Breast epithelium (tissue), 4 donors: ENCODE measurements at places on chromosomes 5 and 9. TPM values are rescaled to one million over a fixed set of nuclear protein-coding genes. Genes with fewer than 3 reads are reported as not detected.

GRCh38 chr5:68240202-68240601 lies 24.6 kb downstream of the PIK3R1 start:
- no peaks in the 10 kb centered on the region for H3K27me3 ChIP-seq
- no peaks in the 10 kb centered on the region for H3K36me3 ChIP-seq
- peak overlapping the region; percentile 63 for H3K27ac ChIP-seq

Gene PKD2L2
- total RNA-seq, result not detected

GRCh38 chr9:107707915-107708441 lies 218.4 kb upstream of the KLF4 start:
- H3K27me3 ChIP-seq, result no peaks in the 10 kb centered on the region
- no peak overlapping the region for H3K4me3 ChIP-seq
- H3K36me3 ChIP-seq, result no peaks in the 10 kb centered on the region
- no peak overlapping the region for H3K27ac ChIP-seq

DNA sequence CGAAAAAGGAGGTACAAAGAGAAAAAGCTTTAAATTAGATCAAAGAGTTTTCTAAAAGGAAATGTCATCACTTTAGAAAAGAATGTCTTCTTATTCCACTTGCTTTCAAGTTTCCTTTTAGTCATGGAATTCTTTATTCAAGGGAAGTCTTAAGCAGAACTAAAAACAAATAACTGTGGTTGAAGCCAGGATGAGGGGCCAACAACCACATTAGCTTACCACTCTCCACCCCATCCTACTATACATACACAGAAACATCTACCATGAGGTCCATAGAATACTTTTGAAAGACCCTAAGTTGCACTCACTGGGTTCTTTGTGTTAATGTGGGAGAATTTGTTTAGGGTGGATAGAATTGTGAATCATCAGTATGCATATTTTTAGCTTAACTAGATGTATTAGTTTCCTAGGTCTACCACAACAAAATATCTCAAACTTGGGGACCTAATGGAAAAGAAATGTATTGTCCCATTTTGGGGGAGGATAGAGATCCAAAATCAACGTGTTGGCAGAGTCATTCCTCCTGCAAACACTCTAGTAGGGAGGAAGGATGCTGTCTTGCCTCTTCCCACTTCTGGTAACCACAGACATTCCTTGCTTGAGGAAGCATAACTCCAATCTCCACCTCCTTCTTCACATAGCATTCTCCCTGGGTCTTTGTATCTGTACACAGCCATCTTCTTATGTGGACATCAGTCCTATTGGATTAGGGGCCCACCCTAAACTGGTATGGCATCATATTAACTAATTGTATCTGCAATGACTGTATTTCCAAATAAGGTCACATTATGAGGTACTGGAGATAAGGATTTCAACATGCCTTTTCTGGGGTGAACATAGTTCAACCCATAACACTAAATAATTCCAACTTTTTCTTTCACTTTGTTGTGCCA lies 239.4 kb downstream of the LURAP1L start:
- no peak for DNase-seq
- no peaks in the 10 kb centered on the region for H3K4me1 ChIP-seq
- H3K4me3 ChIP-seq, result no peak overlapping the region
- H3K27ac ChIP-seq, result no peak overlapping the region

DNA sequence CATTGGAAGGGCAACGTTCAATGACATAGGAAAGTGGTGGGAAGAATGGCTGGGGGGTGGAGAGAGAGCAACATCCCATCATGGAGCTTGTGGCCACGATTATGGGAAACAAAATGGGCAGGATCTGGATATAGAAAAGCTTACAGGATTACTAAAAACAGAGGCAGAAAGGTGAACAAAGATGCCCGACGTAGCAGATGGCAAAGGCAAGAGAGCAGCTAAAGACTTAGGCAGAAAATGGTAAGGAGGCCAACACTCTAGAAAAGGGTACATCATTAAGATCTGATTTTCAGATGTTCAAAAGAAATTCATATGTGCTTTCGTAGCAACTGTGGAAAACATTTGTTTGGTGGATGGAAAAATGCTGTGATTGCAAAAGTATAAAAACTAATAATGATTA lies 102.5 kb downstream of the OTULIN start:
- H3K27ac ChIP-seq, result no peak overlapping the region
- H3K36me3 ChIP-seq, result no peaks in the 10 kb centered on the region
- no peak overlapping the region for H3K4me3 ChIP-seq
- no peak for DNase-seq

- no peaks in the 10 kb centered on the region for H3K27me3 ChIP-seq
- H3K36me3 ChIP-seq, result no peaks in the 10 kb centered on the region
- no peak overlapping the region for H3K27ac ChIP-seq
- no peak for DNase-seq
- no peaks in the 10 kb centered on the region for H3K4me1 ChIP-seq
Observed at GRCh38 chr5:117652958-117653280, 1078.3 kb upstream of the SEMA6A start.

GRCh38 chr5:102795526-102795925 lies 40.4 kb downstream of the PAM start:
- H3K27ac ChIP-seq, result no peak overlapping the region
- no peak for DNase-seq
- no peaks in the 10 kb centered on the region for H3K27me3 ChIP-seq
- H3K4me1 ChIP-seq, result no peaks in the 10 kb centered on the region
- H3K4me3 ChIP-seq, result no peak overlapping the region
- no peaks in the 10 kb centered on the region for H3K36me3 ChIP-seq

DNA sequence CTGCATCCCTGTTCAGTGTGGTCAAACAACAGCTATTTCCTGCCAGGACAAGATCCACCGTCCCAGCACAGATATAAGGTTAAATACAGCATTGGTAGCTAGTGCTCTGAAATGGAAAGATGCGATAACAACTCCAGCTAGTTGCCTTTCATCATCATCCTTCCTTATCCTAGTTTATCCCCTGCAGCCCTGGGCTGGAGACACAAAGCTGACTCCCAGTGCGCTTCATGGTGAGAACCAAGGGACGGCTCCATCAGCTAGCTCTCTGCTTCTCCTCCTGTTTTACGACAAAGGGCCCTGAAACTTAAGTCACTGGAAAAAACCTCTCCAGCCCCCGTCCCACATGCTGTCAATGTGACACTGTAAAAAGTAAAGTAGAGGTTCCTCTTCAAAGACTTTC lies 37.9 kb downstream of the CDC14B start:
- H3K4me1 ChIP-seq, result no peaks in the 10 kb centered on the region
- H3K27me3 ChIP-seq, result no peaks in the 10 kb centered on the region
- H3K36me3 ChIP-seq, result no peaks in the 10 kb centered on the region
- H3K27ac ChIP-seq, result no peak overlapping the region

Gene PROB1
- 0.32 TPM for total RNA-seq

- no peak for DNase-seq
- no peak overlapping the region for H3K27ac ChIP-seq
- H3K27me3 ChIP-seq, result no peaks in the 10 kb centered on the region
- no peaks in the 10 kb centered on the region for H3K36me3 ChIP-seq
- no peak overlapping the region for H3K4me3 ChIP-seq
- no peaks in the 10 kb centered on the region for H3K4me1 ChIP-seq
Observed at GRCh38 chr9:112168197-112168596, 6.9 kb downstream of the SUSD1 start.

DNA sequence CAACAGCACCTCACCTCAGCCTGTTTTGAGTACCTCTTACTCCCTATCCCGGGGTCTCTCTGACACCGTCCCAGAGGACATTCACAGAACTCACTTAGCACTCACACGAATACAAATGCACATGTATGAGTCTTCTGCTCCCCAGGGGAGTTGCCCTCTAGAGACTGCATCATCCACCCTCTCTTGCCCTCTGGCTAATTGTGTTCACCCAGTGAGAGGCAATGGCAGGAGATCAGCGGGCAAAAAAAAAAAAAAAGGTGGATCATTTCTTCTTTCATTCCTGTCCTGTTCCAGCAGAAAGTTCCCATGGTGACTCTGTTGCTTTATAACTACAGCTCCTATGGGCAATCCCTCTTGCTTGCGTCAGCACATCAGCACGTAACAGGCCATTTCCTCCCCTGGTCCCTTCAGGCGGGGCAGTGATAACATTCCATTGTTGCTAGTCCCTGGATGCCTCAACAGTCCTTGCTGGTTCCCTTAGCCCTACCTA lies 23.5 kb upstream of the SNX2 start:
- H3K27me3 ChIP-seq, result no peaks in the 10 kb centered on the region
- DNase-seq, result no peak
- no peaks in the 10 kb centered on the region for H3K4me1 ChIP-seq
- H3K4me3 ChIP-seq, result no peak overlapping the region
- no peak overlapping the region for H3K27ac ChIP-seq
- no peaks in the 10 kb centered on the region for H3K36me3 ChIP-seq

DNA sequence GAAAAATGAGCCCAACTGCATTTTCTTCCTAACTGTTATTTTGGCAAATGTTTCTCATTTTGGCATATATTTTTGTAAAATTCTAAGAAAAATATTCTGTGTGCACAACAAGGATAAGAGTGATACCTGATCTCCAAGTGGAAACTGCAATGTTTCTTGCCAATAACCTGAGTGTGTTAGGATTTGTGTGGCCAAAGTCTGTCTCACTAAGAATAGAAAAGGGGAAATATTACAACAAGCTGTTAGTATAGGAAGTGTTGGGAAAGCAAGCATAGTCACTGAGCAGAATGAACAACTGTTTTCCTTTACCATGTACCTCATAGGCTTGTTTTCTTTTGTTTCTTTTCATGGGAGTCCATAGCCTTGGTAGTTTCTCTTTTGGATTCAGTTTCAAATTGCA lies 624.2 kb downstream of the MTRR start:
- H3K36me3 ChIP-seq, result no peaks in the 10 kb centered on the region
- no peak overlapping the region for H3K27ac ChIP-seq
- H3K4me1 ChIP-seq, result no peaks in the 10 kb centered on the region
- H3K4me3 ChIP-seq, result no peak overlapping the region

GRCh38 chr9:135290566-135290965 lies 189.0 kb upstream of the PPP1R26 start:
- H3K4me3 ChIP-seq, result no peak overlapping the region
- H3K27ac ChIP-seq, result no peak overlapping the region
- no peaks in the 10 kb centered on the region for H3K36me3 ChIP-seq
- peaks cover 13% of the 10 kb centered on the region for H3K27me3 ChIP-seq
- no peak for DNase-seq

DNA sequence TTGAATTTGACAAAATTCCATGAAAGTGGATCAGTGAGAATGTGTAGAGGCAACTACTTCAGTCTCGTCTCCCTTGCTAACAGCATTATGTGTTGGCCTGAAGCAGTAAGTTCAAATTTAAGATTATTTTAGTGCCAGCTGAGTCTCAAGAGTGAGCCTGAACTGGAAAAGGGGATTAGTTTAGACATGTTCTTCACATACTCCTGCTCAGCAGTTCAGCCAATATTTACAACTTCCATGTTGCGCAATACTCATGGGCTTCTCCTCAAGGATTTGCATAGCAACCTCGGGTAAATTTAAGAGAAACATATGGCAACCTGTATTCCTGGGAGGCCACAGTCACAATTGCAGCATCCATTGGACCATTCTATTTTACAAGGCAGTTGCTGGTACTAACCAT lies 553.8 kb downstream of the PTPRD start:
- no peaks in the 10 kb centered on the region for H3K27me3 ChIP-seq
- peak; percentile 52 for DNase-seq
- H3K27ac ChIP-seq, result no peak overlapping the region

DNA sequence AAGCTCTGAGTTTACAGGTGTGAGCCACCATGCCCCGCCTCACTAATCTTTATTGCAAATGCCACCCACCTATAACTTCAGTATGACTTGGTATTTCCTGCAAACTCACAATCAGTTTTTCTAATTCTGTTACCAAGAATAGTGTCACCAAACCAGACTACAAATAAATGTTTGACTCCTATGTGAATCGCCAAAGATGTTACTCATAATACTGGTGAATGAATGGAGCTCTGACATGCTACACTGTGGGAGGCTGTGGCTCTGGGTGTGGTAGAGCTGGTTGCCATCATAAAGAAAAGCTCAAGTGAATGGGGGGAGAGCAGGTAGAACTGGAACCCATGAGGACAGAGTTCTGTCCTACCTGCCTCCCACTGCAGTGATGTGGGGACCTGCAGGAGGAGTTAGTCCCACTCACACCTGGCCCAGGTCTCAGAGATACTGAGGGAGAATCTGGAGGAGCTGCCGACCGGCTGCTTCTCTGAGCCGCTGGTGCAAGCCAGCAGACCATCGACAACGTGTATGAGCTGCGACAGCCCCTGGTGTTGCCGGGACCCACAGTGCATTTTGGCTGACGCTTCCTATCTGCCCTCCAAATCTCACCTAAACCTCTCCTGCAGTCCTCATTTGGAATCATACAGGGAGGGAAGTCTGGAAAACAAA lies 95.7 kb downstream of the ENTREP1 start:
- DNase-seq, result no peak
- no peaks in the 10 kb centered on the region for H3K4me1 ChIP-seq
- H3K27ac ChIP-seq, result no peak overlapping the region
- H3K27me3 ChIP-seq, result no peaks in the 10 kb centered on the region

GRCh38 chr5:168865968-168866367 lies 286.8 kb upstream of the PANK3 start:
- DNase-seq, result no peak
- no peak overlapping the region for H3K27ac ChIP-seq
- H3K27me3 ChIP-seq, result no peaks in the 10 kb centered on the region
- H3K4me3 ChIP-seq, result no peak overlapping the region

GRCh38 chr5:73032635-73033034 lies 76.8 kb downstream of the FCHO2 start:
- DNase-seq, result no peak
- H3K36me3 ChIP-seq, result no peaks in the 10 kb centered on the region
- no peaks in the 10 kb centered on the region for H3K4me1 ChIP-seq
- H3K4me3 ChIP-seq, result no peak overlapping the region

DNA sequence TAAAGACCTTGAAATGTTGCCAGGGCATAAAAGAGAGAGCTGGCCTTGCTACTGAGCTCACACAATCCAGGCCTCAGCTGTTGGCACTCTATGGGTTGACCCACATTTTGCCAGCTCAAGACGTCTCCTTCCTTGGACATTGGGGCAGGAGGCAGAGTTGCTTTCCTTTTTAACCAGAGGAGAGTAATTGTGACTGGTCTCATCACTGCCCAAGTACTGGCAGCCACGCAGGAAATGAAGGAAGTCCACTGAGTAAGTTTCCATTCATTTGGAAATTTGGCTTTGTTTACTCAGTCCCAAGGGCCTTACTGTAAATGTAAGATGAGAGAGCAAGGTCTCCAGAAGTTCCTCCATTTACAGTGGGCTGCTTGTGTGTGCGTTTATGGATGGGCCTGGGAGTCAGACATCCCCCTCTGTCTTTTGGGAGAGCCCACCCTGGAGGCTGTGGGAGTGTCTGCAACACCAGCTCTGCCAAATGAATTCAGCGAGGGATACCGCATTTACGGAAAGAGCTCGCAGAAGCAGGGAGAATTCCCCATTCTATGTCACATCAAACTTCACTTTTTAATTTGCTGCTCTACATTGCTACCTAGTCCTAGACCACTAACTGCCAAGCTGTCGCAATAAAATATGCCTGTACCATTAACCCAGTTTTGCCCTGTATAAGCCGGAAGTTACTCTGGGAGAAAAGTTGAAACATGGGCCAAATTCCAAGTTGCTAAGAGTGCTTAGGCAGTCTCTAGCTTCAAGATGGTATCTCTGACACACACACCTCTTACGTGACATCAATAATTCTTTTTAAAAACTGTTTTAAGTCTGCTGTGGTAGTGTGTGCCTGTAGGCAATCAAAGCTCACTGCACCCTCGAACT lies 24.5 kb upstream of the PDZD2 start:
- H3K27ac ChIP-seq, result no peak overlapping the region
- H3K36me3 ChIP-seq, result no peaks in the 10 kb centered on the region
- H3K4me1 ChIP-seq, result no peaks in the 10 kb centered on the region
- no peak overlapping the region for H3K4me3 ChIP-seq
- DNase-seq, result no peak
